ENCODE measurements at places on chromosomes 12 and 14. TPM values are rescaled to one million over a fixed set of nuclear protein-coding genes. Genes with fewer than 3 reads are reported as not detected.

The ESYT1 gene
- total RNA-seq, result 121 TPM

The KLRK1 gene
- not detected for total RNA-seq

GRCh38 chr14:60153991-60154390 lies 11.2 kb downstream of the DHRS7 start:
- no peak overlapping the region for H3K27ac ChIP-seq
- DNase-seq, result no peak
- no peaks in the 10 kb centered on the region for H3K27me3 ChIP-seq
- peaks cover 3% of the 10 kb centered on the region for H3K4me1 ChIP-seq
- H3K36me3 ChIP-seq, result peaks cover 11% of the 10 kb centered on the region
- H3K4me3 ChIP-seq, result no peak overlapping the region

DNA sequence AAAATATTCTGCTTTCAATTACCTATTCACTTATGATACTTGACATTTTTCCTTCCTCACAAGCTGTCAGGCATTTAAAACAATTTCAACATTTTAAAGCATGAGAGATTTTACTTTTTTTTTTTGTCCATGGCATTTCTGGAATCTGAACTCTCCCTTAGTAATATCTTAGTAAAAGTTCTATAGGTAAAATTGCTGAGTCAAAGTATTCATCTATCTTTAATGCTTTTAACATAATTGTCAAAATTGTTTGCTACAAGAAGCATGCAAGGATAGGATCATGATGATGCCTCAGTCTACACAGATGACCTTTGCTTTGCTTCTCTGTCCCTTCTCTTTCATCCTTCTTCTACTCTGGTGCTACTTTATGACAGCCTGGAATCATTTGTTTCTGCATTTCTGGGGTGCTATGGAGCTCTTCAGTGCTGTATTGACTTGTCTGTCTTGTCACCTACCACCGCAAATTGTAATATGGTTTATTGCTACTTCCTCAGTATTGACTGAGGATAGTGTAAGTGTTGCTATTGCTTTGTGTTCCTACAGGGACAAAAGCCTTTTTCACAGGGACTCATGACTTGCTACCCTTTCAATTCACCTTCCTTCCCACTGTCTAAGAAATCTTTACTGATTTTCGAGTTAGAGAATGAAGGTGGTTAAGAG lies 589.8 kb upstream of the ATP2B1 start:
- H3K27me3 ChIP-seq, result no peaks in the 10 kb centered on the region
- H3K36me3 ChIP-seq, result no peaks in the 10 kb centered on the region
- no peak overlapping the region for H3K4me3 ChIP-seq

DNA sequence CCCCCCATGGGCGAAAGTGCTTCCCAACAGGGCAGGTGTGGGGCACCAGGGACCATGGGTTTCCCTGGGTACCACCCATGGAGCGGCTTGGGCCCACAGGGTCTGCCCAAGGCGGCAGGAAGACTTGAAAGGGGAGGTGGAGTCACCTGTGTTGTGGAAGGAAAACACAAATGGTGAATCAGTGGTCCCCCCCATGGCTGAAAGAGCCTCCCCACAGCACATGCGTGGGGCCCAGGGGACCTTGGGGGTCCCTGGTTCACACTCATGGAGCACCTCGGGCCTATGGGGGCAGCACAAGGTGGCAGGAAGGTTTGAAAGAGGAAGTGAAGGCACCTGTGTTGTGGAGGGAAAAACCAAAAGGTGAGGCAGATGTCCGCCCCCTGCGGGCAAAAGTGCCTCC lies 581.9 kb downstream of the ALG10 start:
- no peak overlapping the region for H3K4me3 ChIP-seq
- no peaks in the 10 kb centered on the region for H3K4me1 ChIP-seq
- no peak overlapping the region for H3K27ac ChIP-seq
- H3K36me3 ChIP-seq, result peaks cover 2% of the 10 kb centered on the region
- DNase-seq, result no peak

The SLC4A8 gene
- 30.9 TPM for total RNA-seq

- no peak overlapping the region for H3K4me3 ChIP-seq
- H3K4me1 ChIP-seq, result peaks cover 14% of the 10 kb centered on the region
- DNase-seq, result no peak
- H3K36me3 ChIP-seq, result peaks cover 37% of the 10 kb centered on the region
- no peaks in the 10 kb centered on the region for H3K27me3 ChIP-seq
Measured at GRCh38 chr12:22682663-22683062, 57.7 kb downstream of the ETNK1 start.

The FSCB gene
- not detected for total RNA-seq

DNA sequence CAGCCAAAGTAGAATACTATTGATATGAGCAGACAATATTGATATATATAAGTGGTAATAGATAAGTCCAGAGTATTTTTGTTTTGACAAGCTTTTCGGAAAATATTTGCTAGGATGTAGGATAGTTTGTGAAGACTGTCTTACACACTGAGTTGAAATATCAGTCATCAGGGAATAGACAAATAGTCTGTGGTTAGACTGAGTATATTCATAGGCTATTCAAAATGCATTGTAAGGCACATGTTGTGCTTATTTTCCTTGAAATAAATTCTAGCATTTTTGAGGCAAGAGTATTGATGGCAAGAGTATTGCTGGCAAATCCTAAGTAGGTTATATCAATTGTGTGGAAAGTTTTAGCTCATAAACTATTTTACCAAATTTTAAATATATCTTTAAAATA lies 201.1 kb downstream of the LRIG3 start:
- no peaks in the 10 kb centered on the region for H3K27me3 ChIP-seq
- DNase-seq, result no peak
- H3K4me1 ChIP-seq, result no peaks in the 10 kb centered on the region
- no peaks in the 10 kb centered on the region for H3K36me3 ChIP-seq
- H3K27ac ChIP-seq, result no peak overlapping the region

DNA sequence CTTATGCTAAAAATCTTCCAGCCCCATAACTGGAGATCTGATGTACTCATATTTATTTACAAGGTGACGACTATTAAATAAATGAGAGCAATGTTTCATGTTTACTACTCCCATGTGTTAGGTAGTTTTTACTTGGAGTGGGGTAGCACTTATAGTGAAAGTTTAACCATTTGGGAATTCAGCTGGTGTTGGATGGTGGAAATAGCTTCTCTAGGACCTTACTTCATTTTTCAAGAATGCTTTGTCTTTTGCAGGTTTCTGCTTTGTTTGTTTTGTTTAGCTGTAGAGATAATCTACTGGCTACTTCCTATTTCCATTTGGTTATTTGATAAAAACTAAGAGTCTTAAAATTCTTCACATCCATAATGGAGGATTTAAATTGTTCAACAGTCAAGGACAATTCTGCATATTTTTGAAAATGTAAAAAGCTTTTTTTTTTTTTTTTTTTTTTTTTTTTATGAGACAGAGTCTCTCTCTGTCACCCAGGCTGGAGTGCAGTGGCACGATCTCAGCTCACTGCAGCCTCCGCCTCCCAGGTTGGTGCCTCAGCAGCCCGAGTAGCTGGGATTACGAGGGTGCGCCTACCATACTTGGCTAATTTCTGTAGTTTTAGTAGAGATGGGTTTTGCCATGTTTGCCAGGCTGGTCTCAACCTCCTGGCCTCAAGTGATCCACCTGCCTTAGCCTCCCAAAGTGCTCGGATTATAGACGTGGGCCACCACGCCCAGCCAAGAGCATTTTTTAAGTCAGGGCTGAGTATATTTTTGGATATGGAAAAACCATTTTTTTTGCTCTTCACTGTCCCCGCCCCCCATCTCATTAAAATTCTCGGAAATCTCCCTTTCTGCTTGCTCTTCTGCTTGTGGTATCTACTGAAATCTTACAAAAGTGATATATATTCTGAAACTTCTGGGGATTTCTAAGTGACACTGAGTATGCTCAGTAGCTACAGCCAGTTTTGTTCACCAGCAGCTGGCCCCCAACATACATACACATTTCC lies 1.4 kb upstream of the ABCD2 start:
- peaks cover 8% of the 10 kb centered on the region for H3K4me1 ChIP-seq
- H3K27me3 ChIP-seq, result no peaks in the 10 kb centered on the region
- no peak for DNase-seq
- no peaks in the 10 kb centered on the region for H3K36me3 ChIP-seq
- H3K27ac ChIP-seq, result no peak overlapping the region

- no peaks in the 10 kb centered on the region for H3K4me1 ChIP-seq
- H3K27me3 ChIP-seq, result no peaks in the 10 kb centered on the region
- no peak for DNase-seq
- no peak overlapping the region for H3K27ac ChIP-seq
- no peak overlapping the region for H3K4me3 ChIP-seq
Measured at GRCh38 chr14:31128601-31129526, 78.7 kb downstream of the HECTD1 start.

- no peak for DNase-seq
- H3K4me1 ChIP-seq, result no peaks in the 10 kb centered on the region
- H3K4me3 ChIP-seq, result no peak overlapping the region
- H3K36me3 ChIP-seq, result no peaks in the 10 kb centered on the region
- H3K27ac ChIP-seq, result no peak overlapping the region
Measured at GRCh38 chr12:116465856-116466255, 93.3 kb upstream of the MAP1LC3B2 start.

- peaks cover 25% of the 10 kb centered on the region for H3K27me3 ChIP-seq
- no peak overlapping the region for H3K27ac ChIP-seq
Measured at GRCh38 chr14:77208291-77208978, 26.8 kb downstream of the TMEM63C start.

GRCh38 chr12:22396253-22396652 lies 61.7 kb upstream of the ST8SIA1 start:
- H3K4me3 ChIP-seq, result no peak overlapping the region
- no peaks in the 10 kb centered on the region for H3K27me3 ChIP-seq
- no peak for DNase-seq

The INSM2 gene
- total RNA-seq, result 0.09 TPM

DNA sequence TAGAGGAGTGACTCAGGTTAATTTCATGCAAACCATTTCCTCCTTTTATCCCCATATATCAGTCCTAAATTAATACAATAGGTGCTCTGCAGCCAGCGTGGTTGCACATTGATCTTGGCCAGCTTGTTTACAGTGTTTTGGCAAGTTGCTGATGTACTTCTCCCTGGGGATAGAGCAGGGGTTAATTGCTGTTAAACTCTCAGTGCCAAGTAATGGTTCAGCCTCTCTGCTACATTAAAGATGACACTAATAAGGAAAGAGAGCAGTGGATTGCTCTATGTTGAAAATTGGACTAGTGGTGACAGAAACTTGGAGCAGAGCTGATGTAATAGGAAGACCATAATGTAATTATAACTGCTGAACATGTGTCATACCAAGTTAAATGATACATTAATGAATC lies 717.5 kb downstream of the RERGL start:
- DNase-seq, result no peak
- H3K27ac ChIP-seq, result no peak overlapping the region
- H3K27me3 ChIP-seq, result no peaks in the 10 kb centered on the region
- no peaks in the 10 kb centered on the region for H3K4me1 ChIP-seq

GRCh38 chr14:106346084-106346483 lies 819.7 kb downstream of the TMEM121 start:
- no peak for DNase-seq
- peaks cover 43% of the 10 kb centered on the region for H3K36me3 ChIP-seq
- no peaks in the 10 kb centered on the region for H3K27me3 ChIP-seq

- peak overlapping the region; percentile 57 for H3K27ac ChIP-seq
- H3K27me3 ChIP-seq, result no peaks in the 10 kb centered on the region
- peaks cover 15% of the 10 kb centered on the region for H3K4me1 ChIP-seq
- no peaks in the 10 kb centered on the region for H3K36me3 ChIP-seq
- no peak overlapping the region for H3K4me3 ChIP-seq
Measured at GRCh38 chr12:51371295-51371953, 19.8 kb downstream of the GALNT6 start.

The NGB gene
- not detected for total RNA-seq

- no peak overlapping the region for H3K27ac ChIP-seq
- no peaks in the 10 kb centered on the region for H3K36me3 ChIP-seq
- no peaks in the 10 kb centered on the region for H3K27me3 ChIP-seq
Measured at GRCh38 chr12:18719922-18720510, 17.8 kb downstream of the PLCZ1 start.

- no peaks in the 10 kb centered on the region for H3K4me1 ChIP-seq
- peaks cover 4% of the 10 kb centered on the region for H3K36me3 ChIP-seq
- H3K27me3 ChIP-seq, result no peaks in the 10 kb centered on the region
Measured at GRCh38 chr12:95181103-95181502, 36.2 kb downstream of the FGD6 start.

The GAPDH gene
- 3,984 TPM for total RNA-seq

DNA sequence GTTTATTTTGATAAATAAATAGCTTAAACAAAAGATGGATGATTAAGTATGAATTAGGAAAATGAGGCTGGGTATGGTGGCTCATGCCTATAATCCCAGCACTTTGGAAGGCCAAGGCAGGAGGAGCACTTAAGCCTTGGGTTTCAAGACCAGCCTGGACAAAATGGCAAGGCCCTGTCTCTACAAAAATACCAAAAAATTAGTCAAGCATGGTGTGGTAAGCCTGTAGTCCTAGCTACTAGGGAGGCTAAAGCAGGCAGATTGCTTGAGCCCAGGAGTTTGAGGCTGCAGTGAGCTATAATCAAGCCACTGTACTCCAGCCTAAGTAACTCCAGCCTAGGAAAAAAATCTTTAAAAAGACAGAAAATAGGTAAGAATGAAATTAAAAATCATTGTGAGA lies 96.0 kb downstream of the BCL2L14 start:
- no peak overlapping the region for H3K27ac ChIP-seq
- DNase-seq, result no peak
- no peak overlapping the region for H3K4me3 ChIP-seq
- H3K36me3 ChIP-seq, result peaks cover 9% of the 10 kb centered on the region
- no peaks in the 10 kb centered on the region for H3K27me3 ChIP-seq

- H3K4me3 ChIP-seq, result peak overlapping the region; percentile 47
- H3K27me3 ChIP-seq, result peaks cover 7% of the 10 kb centered on the region
- H3K27ac ChIP-seq, result no peak overlapping the region
- no peaks in the 10 kb centered on the region for H3K4me1 ChIP-seq
Measured at GRCh38 chr14:103073876-103074728, 9.9 kb upstream of the LBHD2 start.

DNA sequence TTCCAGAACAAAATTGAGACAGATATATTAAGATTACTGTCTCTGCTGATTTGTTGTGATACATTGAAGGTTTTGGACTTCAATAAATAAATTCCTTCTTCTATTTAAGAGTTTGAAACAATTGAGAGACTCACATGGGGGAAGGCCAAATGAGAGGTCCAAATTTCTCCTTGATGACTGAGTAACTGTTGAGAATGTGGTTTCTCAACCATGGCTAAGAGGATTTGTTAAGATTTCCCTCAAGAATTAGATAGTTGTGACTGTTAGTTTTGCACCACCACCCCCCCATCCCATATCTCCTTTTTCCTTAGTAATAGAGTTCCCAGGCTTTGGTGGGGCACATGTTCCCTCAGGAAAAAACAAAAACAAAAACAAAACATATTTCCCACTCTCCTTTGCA lies 47.7 kb upstream of the IGF1 start:
- DNase-seq, result no peak
- no peaks in the 10 kb centered on the region for H3K4me1 ChIP-seq
- no peak overlapping the region for H3K4me3 ChIP-seq
- H3K27me3 ChIP-seq, result peaks cover 3% of the 10 kb centered on the region

DNA sequence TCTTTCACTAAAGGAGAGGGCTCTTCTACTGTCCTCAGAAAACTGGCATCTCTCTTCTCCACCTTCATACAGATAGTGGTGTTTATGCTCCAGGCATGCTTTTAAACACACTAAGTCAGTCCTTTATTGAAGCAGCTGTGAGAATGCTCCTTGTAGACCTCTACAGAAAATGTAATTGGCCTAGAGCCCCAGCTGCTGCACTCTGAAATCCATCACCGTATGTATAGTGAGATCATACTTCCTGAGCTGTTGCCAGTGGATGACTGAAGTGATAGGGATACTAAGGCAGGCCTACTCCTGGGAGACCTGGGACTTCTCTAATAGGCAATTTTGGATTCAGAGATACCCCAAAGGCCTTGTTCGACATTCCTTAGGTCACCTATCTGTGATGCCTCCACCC lies 535.4 kb downstream of the RPS29 start:
- no peak overlapping the region for H3K4me3 ChIP-seq
- peaks cover 13% of the 10 kb centered on the region for H3K4me1 ChIP-seq
- no peak overlapping the region for H3K27ac ChIP-seq

The PIWIL1 gene
- not detected for total RNA-seq

The ADAM21 gene
- not detected for total RNA-seq
